ENCODE measurements at places on chromosomes 11 and 22.

- no peak for DNase-seq
These were observed 16.8 kb upstream of the PITPNB start for GRCh38 chr22:27935897-27936296.

DNA sequence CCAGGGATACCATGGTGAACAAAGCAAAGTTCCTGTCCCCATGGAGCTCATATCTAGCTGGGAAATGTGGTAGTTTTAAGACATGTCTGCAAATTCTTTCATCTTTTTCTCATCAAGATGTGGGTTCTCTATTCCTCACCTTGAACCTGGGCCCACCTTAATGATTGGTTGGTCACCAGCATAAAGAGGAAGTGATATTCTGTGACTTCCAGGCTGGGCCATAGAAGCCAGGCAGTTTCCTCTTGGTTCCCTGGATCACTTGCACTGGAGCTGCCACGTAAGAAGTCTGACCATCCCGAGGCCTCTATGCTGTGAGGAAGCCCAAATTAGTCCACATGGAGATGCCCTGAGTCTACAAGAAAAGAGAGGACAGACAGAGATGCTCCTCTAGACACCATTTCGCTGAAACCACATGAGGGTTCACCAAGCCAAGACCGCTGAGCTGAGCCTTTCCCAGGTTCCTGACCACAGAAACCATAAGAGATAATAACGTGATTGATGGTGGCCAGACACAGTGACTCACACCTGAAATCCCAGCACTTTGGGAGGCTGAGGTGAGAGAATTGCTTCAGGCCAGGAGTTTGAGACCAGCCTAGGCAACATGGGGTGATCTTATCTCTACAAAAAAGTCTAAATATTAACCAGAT, 119.5 kb upstream of the ISX start:
- no peak for DNase-seq

DNA sequence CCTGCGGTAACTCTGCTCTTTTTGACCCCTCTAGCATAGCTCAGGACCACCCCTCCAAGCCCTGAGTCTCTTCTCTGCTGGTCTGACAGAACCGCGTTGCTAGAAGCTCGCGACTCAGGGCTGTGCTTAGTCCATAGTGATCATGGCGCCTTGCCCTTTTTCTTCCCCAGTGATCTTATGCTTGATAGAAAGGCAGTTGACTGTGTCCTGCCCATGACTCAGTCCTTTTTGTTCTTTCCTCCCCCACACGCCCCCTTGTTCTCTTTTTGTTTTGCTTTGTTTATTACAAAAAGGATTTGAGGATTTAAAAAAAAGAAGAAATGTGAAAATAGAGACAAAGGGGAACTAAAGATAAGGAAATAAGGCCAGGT, 17.5 kb downstream of the IL17RA start:
- DNase-seq: peak; percentile 14

GRCh38 chr11:13694115-13694514, 25.6 kb downstream of the FAR1 start:
- DNase-seq: no peak

- DNase-seq: no peak
These were observed 39.7 kb downstream of the NECTIN1 start for GRCh38 chr11:119689302-119689701.

GRCh38 chr11:65663639-65664200, 1.0 kb upstream of the RELA start:
- peak; percentile 32 for DNase-seq

DNA sequence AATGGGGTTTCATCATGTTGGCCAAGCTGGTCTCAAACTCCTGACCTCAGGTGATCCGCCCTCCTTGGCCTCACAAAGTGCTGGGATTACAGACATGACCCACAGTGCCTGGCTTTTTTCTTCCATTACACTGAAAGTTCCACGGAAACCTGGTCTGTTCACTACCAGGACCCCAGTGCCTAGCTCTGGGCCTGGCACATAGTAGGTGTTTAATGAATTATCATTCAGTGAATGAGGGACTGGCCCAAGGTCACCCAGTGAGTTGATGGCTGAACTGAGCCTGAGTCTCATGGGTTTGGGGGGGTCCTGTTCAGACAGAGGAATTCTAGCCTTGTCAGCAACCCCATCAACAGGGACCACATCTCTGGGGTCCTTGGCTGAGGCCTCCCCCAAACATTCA, 3.1 kb downstream of the C11orf86 start:
- no peak for DNase-seq

DNA sequence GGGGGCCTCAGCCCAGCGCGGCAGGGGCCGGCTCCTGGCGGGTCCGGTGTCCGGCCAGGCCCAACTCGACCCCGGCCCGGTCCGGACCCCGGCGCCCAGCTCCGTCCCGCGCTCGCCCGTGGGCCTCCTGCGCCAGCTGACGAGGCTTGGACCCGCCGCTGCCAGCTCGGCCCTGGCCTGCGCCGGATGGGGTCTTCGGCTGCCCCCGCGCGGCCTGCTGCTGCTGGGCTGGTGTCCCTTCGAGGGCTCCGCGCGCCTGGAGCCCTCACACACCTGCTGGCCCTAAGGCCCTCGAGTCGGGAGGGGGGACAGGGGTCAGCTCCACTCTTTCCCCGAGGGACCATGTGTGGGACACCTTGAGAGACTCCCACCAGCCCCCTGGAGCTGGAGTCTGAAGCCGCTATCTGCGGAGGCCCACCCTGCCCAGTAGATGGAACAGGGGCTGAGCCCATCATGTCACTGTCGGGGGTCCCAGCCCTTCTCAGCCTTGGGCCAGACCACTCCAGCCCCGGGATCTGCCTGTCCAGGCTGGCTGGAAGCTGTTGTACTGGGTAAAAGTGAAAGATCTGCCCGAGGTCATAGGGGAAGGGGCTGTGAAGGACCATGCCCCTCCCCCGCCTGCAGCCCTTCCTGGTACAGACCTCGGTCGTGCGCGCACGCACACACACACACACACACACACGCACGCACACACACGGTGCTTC, 768 bp upstream of the CDKN1C start:
- DNase-seq: no peak

DNA sequence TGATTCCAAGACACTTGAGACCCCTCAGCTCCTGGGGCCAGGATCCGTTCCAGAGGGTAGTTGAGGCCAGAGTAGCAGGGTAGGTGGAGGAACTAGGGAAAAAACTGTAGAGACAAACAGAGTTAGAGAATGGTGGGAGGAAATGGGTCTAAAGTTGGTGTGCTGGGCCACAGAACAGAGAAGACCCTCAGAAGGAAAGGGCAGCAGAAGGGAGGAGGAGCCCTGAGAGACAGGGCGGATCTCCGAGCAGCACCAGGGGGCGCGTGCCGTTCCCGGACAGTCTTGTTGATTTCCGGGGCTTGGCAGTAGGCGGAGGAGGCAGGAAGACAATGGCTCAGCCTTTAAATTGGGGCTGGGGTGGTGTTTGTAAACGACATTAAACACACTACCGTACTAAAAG, 2.4 kb upstream of the CECR2 start:
- DNase-seq: no peak

GRCh38 chr11:67266449-67267187, at the start of gene GRK2:
TSS of gene GRK2 (plus strand) at chr11:67266473. CDS start at chr11:67266700, 227 bp downstream.
- no peak for DNase-seq

GRCh38 chr11:5239046-5239445, 4.8 kb upstream of the HBD start:
- DNase-seq: no peak

- no peak for DNase-seq
These were observed 63.2 kb upstream of the SNX19 start for GRCh38 chr11:130979386-130979972.
